ENCODE measurements at places on chromosomes 16 and 17.

DNA sequence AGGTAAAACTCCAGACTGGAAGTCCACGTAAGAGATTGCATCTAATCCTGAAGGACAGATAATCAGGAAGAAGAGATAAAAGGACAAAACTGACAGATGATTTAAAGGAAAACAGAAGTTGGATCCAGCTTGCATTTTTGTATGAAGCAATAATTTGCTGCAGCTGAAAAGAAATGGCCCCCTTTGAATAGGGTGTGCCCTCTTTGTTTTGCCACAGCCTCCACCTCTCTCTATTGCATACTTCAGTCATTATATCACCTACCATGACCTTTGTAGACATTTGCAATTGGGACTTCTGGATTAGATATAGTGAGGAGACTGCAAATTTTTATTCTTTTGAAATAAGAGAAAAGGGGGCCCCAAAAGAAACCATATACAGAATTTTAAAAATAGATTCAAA lies 8.1 kb downstream of the NOG start:
- DNase-seq: no peak

DNA sequence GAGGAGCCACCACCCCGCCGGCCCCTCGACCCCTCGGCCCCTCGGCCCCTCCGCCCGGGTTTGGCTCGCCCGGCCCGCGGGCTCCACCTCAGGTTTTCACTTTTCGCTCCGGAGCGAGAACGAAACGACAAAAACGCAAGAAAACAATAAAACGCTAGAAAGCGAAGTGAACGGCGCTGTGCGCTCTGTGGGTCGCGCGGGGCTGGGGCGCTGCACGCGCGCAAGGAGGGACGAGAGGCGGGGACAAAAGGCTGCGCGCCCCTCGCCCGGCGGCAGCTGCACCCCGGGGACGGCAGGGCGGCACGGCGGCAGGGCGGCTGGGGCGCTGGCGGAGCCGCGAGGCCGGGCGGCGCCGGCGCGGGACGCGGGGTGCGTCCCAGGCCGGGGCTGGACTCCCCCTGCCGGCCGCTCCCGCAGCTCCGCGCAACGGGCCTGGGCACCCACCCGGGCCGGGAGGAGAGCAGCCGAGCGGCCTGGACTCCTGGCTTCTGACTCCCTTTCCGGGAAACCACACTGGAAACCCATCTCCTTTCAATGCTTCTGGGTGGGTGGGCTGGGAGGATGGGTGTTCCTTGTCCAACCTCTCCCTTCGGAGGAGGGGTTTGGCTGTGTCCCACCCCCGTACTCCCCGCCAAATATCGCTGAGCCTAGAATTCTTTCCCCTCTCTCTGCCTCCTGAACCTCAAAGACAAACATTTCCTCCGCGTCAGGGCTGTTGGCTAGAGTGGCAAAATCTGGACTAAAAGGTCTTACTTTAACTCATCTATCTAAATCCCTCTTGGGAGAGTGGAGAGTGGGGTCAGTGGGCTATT lies 9.9 kb downstream of the TBX2 start:
- DNase-seq: no peak

- DNase-seq: no peak
These were observed 4.6 kb upstream of the SLC12A3 start for GRCh38 chr16:56860226-56861020.

- no peak for DNase-seq
These were observed 23.9 kb upstream of the KLHDC4 start for GRCh38 chr16:87789437-87790291.

- no peak for DNase-seq
These were observed 12.0 kb upstream of the STAT3 start for GRCh38 chr17:42399948-42400843.

DNA sequence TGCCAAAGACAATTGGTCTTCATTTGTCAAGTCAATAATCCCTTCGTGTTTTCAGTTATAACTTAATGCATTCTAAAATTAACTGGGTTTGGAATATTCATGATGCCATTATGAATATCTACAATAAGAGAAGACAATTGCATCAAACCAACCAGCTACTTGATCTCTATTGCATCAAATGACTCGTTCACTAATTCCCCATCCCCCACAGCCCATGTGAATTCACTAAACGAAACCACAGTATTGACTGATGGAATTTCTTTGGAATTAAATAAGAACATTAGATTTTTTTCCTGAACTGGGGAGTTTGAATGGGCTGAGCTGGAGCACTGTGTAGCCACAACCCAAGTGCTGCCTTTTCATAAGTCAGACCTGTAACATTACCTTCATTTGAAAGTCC lies 65.3 kb downstream of the HS3ST3B1 start:
- no peak for DNase-seq

DNA sequence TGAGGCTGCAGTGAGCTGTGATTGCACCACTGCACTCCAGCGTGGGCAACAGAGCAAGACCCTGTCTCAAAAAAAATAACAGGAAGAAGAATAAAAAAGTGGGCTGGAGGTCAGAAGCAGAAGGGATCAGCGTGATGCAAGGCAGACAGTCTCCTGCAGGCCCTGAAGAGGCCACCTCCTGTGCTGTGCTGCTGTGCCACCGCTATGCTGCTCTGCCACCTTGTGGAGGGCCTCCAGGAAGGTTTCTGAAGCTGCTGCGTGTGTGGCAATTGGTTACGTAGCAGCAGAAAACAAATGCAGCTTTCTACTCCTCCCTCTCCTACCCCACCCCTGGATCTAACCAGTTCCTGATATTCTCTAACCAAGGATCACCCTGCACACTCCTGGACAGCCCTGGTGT lies 815.5 kb downstream of the KCNJ18 start:
- no peak for DNase-seq

GRCh38 chr16:56988161-56988947 lies 1.0 kb upstream of the NLRC5 start:
- no peak for DNase-seq

DNA sequence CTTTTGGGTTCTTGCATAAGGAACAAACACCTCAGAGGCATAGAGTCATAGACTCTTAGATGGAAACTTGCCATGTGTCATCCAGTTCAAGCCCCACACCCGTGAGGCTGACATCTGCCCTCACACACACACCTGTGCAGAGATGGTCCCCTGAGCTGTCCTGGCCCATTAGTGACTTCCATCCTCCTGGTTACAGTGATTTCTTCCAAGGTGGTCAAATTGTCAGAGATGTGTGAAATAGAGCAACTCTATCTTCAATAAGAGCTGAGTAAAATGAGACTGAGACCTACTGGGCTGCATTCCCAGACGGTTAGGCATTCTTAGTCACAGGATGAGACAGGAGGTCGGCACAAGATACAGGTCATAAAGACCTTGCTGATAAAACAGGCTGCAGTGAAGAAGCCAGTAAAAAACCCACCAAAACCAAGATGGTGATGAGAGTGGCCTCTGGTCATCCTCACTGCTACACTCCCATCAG lies 342.2 kb upstream of the TNRC6C start:
- DNase-seq: no peak

DNA sequence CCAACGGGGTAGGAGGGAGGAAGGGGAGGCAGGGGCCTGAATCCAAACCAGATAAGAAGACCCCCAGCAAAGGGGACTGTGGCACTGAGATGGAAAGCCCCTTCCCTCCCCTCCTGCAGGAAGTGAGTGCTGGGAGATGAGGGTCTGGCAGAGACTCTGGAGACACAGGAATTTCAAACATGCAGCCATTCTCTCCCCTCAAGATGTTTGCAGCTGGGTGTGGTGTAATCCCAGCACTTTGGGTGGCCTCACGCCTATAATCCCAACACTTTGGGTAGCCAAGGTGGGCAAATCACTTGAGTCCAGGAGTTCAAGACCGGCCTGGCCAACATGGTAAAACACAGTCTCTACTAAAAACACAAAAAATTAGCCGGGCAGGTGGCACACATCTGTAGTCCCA lies 33.9 kb upstream of the FAAP100 start:
- DNase-seq: no peak
